ENCODE measurements at places on chromosomes 2 and 18.
A peak's percentile ranks its signal among the peaks of the same experiment; 100 is the strongest.

GRCh38 chr18:77098029-77098428, 34.6 kb downstream of the MBP start:
- peak; percentile 51 for DNase-seq

DNA sequence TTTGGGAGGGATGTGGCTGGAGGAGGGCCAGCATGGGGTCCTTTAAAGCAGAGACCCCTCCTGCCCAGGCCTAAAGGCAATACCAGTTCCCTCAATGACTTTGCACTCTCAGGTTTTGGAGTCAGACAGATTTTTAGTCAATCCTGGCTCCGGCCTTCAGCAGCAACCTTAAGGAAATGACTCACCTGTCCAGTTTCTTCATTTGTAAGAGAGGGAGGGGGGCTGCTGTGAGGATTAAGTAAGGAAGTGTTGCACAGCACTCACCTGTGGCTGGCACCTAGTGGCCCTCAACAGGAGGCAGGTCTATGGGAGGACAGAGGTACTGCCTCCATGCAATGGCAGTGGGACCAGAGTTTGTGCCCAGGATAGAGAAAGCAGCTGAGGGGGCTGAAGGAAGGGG, 13.7 kb downstream of the CNGA3 start:
- DNase-seq: no peak

- peak; percentile 85 for DNase-seq
Observed at GRCh38 chr2:201854841-201855240, 48.5 kb downstream of the CDK15 start.

GRCh38 chr18:11324956-11325882, 175.8 kb upstream of the PIEZO2 start:
- peak; percentile 94 for DNase-seq

GRCh38 chr2:216474925-216475670, 23.5 kb upstream of the RPL37A start:
- DNase-seq: no peak

- DNase-seq: no peak
Observed at GRCh38 chr2:240203031-240203787, 62.8 kb upstream of the OTOS start.

DNA sequence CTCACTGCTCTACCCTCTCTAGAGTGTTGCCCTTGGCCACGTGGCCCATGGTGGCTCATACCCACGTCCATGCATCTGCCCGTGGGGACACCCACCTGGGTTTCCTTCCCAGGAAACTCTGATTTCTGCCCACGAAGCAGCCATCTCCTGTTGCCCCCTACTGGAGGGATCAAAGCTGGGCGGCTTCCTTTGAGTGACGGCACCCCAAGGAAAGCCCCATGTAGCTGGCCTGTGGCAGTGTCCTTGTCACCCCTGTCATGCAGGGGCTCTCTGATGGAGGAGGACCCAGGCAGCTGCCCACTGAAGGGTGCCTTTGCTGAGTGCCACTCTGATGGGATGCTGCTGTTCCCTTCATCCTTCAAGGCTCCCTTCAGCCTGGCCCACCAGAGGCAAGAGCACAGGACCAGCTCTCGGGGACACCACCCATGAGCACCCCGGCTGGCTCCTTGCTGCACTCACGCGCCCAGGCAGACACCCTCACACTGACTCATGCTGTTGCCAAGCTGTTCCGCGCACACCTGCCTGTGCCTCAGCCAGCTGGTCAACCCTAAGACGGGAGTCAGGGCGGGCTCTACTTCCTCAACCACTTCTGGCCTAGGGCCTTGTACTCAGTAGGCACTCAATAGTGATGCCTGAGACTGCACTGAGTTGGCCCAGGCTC, 101.1 kb downstream of the CTIF start:
- DNase-seq: no peak

DNA sequence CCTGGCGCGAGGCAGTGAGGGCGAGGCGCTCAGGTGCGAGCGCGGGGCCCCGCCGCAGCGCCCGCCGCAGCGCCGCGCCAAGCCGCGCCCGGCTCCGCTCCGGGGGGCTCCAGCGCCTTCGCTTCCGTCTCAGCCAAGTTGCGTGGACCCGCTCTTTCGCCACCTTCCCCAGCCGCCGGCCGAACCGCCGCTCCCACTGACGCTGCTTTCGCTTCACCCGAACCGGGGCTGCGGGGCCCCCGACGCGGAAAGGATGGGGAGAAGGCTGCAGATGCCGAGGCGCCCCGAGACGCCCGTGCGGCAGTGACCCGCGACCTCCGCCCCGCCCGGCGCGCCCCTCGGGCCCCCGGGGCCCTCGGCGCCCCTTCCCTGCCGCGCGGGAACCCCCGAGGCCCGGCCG, 328 bp upstream of the INHBB start:
- DNase-seq: no peak

- DNase-seq: no peak
Observed at GRCh38 chr2:135890149-135890548, 13.9 kb upstream of the MCM6 start.

- no peak for DNase-seq
Observed at GRCh38 chr18:58038063-58038462, 6.0 kb upstream of the NEDD4L start.

DNA sequence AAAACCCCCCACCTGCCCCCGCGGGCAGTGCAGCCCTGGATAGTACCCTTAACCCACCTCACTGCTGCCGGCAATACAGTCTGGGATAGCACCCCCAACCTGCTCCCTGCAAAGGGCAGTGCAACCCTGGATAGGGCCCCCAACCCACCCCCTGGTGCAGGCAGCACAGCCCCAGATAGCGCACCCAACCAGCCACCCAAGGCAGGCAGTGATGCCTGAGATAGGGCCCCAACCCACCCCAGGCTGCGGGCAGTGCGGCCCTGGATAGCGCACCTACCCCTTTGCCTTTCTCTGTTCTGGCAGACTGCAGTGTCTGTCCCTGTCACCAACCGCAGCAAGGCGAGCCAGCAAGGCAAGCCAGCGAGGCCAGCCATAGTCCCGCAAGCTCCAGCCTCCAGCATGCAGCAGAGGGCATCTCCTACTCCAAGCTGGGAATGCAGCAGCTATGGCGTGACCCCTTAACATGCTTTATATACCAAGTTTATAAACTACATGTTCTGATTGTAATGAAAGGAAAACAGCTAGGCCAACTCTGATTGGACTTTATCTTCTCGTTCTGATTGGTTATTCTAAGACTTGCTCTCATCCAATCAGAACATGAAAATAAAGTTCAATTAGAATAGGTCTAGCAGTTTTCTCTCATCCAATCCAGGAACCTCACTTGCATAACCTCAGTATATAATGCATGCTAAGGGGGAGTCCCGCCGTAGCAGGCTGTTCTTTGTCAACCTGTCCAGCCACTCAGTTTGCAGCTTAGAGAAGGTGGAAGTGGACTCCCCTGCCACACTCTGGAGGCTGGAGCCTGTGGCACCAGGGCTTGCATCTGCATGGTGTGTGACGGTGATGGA, 34.1 kb upstream of the ANKRD62 start:
- DNase-seq: no peak

- no peak for DNase-seq
Observed at GRCh38 chr2:152565884-152566727, 151.2 kb downstream of the PRPF40A start.

- peak; percentile 35 for DNase-seq
Observed at GRCh38 chr2:24830351-24830750, 37.1 kb downstream of the CENPO start.

DNA sequence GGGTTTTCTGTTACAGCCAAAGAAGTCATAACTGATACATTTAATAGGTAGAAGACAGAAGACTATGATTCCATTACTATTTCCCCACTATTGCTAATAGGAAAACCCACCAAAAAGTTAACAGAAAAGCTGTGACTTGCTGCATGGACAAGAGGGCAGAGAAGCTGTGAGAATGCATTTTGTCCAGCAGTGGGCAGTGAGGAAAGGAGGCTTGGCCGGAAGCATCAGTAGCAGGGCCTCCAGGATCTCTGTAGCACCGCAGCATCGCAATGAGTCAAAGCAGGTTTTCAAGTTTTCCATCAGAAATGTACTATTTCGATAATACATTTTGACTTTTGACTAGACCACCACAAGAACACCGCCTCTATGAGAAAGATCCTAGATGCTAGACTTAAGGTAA, 24.9 kb downstream of the MYO5B start:
- DNase-seq: no peak

DNA sequence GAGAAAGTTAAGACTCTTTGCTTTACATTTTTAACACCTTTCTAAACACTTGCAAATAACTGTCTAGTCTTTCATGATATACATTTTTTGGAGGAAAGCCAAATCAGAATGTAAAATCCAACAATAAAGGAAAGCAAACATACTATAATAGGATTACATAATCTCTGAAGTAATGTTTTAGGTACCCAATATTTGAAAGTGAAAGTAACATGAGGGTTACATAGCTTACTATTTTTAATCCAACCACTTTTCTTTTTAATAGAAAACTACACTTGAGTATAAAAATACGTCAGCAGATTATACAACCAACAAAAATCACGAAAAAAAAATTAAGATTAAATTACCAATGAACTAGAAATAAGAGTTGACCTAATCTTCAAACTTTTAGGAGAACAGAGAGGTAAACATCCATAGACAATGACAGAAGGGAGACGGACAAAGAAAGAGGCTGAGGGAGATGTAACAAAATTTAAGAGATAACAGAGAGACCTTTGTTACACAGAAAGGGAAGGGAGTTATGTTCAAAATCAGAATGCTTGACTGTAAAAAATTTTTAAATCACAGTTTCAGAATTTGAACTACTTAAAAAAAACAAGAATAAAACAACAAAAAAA, 150.0 kb downstream of the IKZF2 start:
- DNase-seq: no peak

DNA sequence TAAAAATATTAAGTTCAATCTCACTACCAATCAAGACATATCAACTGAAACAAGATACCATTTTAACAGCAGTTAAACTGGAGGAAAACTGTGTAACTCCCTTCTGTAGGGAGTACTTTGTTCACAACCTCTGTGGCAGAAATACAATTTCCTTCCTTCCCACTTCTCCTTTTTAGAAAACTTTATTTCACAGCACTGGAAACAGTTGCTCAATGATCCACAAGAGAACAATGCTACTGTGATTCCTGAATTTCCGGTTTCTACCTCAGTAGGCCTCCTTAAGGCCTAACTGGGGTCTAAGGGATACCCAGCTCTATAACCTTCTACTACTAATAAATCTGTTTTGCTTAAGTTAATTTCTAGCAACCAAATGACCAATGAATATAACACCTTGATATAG, 14.1 kb downstream of the TLK1 start:
- no peak for DNase-seq

GRCh38 chr2:85010404-85010803, 39.4 kb downstream of the KCMF1 start:
- no peak for DNase-seq

Data from fibroblast of skin of abdomen (primary cell).